Anterior cingulate cortex (tissue), 58 donors: ENCODE measurements at places on chromosomes 7 and 10.
A peak's percentile ranks its signal among the peaks of the same experiment; 100 is the strongest.

- DNase-seq: no peak
These were observed 90.4 kb downstream of the KCND2 start for GRCh38 chr7:120363414-120363813.

DNA sequence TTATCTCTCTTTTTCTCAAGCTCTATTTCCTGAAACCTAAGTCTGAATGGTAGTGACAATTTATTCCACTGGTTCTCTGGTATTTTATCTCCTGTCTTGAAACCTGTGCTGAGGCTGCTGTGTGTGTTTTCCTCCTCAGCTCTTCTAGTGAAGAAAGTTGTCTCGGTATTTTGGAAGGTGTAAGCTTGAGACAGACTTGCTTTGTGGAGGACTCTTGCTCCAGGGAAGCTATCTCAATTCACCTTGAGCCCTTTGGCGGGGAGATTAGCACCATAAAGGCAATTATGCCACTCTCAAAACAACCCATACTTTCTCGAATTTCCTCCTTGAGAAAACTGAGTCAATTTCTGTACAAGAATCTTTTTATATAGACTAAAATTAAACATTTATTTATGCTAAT lies 141.6 kb downstream of the THSD7A start:
- DNase-seq: no peak

DNA sequence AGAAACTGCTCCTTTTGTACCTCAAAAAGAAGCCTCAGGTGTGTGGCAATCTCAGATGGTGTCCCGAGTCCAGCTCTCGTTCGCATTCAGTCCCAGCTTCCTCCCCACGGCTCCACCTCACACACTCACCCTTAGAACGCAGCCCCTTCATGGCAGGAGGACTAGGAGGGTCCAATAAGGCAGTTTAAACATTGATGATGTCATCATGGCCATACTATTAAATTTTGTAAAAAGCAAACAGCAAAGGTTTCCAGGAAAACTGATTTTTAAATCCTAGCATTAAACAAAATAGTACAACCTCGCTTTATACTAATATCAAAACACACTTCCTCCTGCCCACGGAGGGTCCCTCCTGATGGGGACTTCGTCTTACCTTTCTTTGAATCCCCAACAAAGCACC lies 133.0 kb downstream of the ADAM12 start:
- no peak for DNase-seq

GRCh38 chr7:34875481-34875880 lies 161.8 kb downstream of the DPY19L1 start:
- no peak for DNase-seq

DNA sequence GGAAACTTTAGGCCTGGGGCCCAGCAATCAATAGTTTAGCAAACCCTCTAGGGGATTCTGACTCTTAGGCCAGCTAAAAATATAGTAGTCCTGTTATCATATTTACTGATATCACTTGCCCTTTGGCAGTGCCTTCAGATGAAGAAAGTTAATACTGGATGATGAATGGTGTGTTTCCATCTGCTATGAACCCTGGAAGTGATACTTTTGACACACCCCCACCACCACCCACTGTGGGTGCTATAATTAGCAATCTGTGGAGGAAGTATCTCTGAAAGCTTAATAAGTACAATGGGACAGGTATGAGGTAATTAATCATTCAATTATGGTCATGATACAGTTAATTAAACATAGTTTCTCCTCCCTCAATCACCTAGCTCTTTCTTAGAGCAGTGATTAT lies 90.4 kb upstream of the LRRTM3 start:
- no peak for DNase-seq

GRCh38 chr10:17348501-17349349 lies 105.7 kb downstream of the ST8SIA6 start:
- no peak for DNase-seq

- peak; percentile 24 for DNase-seq
These were observed 25.8 kb upstream of the TMEM120A start for GRCh38 chr7:76020031-76020714.

- no peak for DNase-seq
These were observed 20.7 kb downstream of the AVL9 start for GRCh38 chr7:32515890-32516550.

GRCh38 chr7:48741545-48741944 lies 182.8 kb upstream of the CDC14C start:
- DNase-seq: no peak

- DNase-seq: no peak
These were observed 160.6 kb upstream of the SHH start for GRCh38 chr7:155972651-155973390.

GRCh38 chr10:28355376-28355775 lies 52.5 kb upstream of the MPP7 start:
- no peak for DNase-seq
